ENCODE measurements at places on chromosomes 5 and 9. TPM values are rescaled to one million over a fixed set of nuclear protein-coding genes. Genes with fewer than 3 reads are reported as not detected.

Gene PAM
- total RNA-seq, result 19.2 TPM

- DNase-seq, result peak; percentile 63
These were observed 473.5 kb downstream of the MAT2B start for GRCh38 chr5:163978897-163979296.

Gene TAL2
- total RNA-seq, result 4.1 TPM

DNA sequence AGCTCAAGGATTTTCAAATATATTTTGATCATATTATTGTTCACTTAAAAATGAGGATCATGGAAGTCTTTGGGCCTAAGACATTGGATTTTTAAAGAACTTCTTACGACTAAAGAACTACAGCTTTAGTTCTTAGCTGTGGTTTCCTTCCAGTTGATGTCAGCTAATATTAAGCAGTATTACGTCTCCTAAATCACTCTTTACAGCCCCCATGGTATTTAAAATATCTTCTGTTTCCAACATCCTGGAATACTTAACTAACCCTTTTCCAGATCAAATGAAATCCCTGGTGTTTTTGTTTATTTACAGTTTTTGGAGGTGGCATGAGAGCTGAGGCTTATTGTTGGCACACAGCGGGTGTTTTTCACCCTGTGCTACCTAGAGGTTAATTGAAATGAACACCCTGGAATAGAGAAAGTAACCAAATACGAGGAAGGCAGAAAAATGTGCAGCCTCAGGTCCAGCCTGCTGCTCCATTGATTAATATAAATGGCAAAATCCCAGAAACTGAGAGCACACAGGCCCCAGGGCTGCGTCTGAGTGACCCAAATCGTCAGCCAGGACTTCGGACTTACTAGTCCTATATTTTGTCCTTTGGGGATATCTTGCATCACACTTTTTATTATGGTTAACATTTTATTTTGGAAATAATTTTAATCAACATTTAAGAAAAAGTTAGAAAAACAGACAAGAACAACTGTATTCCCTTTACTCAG, 52.3 kb upstream of the ICE1 start:
- no peak for DNase-seq

- DNase-seq, result no peak
These were observed 100.8 kb upstream of the CD180 start for GRCh38 chr5:67297376-67297775.

Gene CBY3
- not detected for total RNA-seq

DNA sequence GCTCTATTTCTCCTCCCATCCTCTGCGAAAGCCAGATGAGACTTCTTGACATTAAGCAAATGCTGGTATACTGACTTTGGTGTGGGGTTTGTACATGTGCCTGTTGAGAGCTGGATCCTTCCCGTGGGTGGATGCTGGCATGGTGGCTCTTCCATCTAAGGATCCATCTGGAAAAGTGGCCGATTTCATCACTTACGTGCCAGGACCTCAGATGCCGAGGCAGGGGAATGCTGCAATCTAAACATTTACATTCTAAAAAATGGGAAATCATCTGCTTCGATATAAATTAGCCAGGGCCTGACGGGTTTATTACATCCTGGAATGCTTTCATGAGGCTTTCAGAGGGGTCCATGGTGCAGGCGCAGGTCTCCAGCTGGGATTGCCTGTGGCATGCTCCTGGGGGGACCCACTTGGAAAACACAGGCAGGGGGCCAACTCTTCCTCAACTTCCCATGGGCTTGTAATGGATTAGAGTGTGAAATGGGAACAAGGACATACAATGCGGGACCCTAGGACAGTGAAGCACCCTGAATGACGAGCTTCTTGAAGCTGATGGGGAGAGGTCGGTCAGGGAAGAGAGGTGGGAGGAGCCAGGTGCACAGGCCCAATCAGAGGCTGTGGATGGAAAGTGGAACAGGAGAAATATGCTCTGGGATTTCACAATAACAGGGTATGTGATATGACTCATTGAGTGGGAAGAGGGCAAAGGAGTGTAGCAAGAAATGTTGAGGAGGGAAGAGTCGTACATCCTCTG, 105.5 kb upstream of the PITX1 start:
- DNase-seq, result no peak

Gene PHYHD1
- total RNA-seq, result not detected

- DNase-seq, result peak; percentile 71
These were observed 77.9 kb downstream of the HMCN2 start for GRCh38 chr9:130343445-130343918.

GRCh38 chr9:134282138-134282650, 44.1 kb upstream of the RXRA start:
- DNase-seq, result no peak

DNA sequence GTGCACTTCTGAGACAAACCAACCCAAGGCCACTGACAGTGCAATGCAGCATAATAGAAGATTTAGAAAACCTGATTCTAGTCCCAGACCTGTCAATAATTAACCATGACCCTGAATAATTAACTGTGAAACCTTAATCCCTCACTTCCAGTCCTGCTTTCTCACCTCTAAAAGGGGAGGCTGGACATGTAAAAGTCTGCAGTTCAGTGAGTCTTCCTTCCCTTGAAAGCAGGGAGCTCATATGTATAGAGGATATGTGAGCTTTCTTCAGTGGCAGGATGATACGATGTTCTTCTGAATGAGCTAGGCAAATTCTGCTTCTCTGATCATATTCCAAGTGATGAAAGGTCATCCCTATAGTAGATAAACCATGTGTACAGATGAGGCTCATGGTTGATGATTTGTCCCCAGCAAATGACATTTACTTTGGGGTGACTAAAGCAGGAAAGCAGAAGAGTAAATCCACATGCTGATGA, 2.9 kb downstream of the KCNV2 start:
- DNase-seq, result no peak

GRCh38 chr5:14834584-14835550, 36.7 kb downstream of the ANKH start:
- no peak for DNase-seq

DNA sequence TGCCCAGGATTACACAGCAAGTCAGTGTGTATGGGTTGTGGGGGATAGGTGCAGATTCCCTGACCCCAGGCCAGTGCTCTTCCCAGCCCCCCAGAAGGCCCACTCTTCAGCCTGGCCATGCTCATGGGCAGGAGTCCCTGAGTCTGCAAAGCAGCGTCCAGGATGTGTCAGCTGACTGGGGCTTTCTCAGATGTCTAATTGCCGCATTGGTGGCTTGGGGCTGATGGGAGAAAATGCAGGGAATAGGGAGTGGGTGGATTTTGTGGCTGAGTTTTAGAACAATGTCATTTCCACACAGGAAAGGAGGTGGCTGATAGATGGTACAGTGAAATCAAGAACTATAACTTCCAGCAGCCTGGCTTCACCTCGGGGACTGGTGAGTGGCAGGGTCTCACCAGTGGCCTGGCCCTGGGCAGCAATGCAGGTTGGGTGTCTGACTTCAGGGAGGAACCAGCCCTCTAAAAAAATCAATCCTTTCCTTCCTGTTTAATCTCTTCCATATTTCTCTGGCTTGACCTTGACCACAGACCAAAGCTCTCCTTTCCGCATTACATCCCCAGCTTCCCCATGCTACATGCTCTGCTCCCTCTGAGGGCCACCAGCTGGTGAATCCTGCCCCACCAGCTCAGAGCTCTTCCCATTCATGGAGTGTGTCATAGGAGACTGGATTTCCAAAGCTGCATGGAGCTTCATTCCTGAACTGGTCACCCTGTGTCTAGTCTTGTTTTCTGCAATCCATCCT, 14.2 kb downstream of the GLIPR2 start:
- DNase-seq, result no peak

Gene PHAX
- 26.1 TPM for total RNA-seq

Gene MEF2C
- total RNA-seq, result 171 TPM

Gene SCGB3A2
- not detected for total RNA-seq

GRCh38 chr9:130499804-130500263, 55.1 kb downstream of the ASS1 start:
- no peak for DNase-seq

- DNase-seq, result no peak
These were observed 296.1 kb upstream of the DMAC1 start for GRCh38 chr9:8095672-8096086.

- no peak for DNase-seq
These were observed 1024.2 kb downstream of the CDH9 start for GRCh38 chr5:26014206-26014605.

Gene JAKMIP2
- total RNA-seq, result 58.7 TPM

Gene IL4
- not detected for total RNA-seq

GRCh38 chr5:104084896-104085295, 522.3 kb upstream of the NUDT12 start:
- no peak for DNase-seq

DNA sequence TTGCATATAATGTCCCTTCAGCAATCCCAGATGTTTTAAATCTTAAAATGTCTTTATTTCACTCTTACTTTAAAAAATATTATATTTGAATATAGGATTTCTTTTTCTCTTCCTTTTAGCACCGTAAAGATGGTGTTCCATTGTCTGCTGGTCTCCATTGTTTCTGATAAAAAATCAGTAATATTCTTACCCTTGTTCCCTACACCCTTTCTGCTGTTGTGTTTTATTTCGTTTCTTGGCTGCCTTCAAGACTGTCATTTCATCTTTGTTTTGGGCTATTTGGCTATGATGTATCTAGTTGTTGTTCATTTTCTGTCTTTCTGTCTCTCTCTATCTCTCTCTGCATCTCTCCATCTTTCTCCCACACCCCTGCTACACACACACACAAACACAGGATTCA, 197.9 kb downstream of the IRX2 start:
- no peak for DNase-seq

GRCh38 chr9:75230469-75230868, 142.2 kb downstream of the OSTF1 start:
- DNase-seq, result no peak

Gene FBN2
- total RNA-seq, result not detected

- peak; percentile 73 for DNase-seq
These were observed 134.5 kb upstream of the FSTL4 start for GRCh38 chr5:133746834-133747233.

DNA sequence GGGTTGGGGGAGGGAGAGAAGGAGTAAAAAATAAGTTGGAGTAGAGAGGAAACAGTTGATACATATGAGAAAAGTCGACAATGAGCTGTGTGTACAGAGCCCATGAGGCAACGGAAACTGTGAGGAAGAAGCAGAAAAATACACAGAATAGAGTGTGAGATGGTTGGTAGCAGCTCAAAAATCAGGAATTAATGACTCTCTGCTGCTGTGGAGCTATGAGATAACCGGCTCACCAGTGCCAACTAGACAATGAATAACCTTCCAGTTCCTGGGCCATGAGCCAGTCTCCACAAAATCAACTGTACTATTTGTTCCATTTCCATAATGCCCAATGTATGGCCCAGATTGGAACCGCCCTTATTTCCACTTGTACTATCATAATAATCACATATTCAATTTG, 53.1 kb upstream of the NREP start:
- DNase-seq, result no peak

Gene C9
- not detected for total RNA-seq

Gene IL9
- not detected for total RNA-seq

Gene RABGAP1
- 85.1 TPM for total RNA-seq

DNA sequence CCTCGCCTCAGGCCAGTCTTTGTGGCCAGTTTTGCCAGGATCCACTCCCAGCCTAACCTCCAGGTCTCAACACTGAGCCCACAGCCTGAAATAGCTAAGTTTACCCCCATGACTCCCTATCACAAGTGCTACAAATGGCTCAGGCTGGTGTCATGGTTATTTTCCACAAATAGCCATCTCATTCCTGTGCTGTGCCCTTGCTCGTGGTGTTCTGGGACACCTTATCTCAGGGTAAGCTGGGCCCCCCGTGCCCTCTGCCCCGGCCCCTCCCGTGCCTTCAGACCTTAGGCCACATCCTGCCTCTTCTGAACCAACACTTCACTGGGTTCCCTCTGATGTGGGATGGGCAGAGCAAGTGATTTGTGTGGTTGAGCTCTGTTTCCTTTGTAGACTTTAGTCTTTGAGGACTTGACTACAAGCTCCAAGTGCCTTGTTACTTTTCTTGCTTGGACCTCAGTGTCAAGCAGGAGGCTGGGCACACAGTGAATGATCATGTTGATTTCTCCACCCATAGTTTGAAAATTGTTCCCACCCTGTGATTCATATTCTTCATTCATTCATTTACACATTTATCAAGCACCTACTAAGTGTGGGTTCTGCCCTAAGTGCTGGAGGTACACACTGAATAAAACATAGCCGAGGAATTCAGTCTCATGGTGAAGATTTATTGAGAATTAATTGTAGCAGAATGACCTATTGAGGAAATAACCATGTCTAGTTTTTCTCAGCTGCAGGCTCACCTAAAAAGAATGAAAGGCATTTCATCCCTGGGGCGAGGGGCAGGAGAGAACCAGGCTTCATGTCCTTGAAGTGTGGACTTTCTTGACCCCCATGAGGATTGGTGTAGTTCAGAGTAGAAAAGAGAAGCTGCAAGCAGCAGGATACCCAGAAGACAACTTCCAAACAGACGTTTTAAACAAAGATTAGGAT, 84.5 kb upstream of the CTNNA1 start:
- DNase-seq, result no peak

Gene KLF9
- total RNA-seq, result not detected

Gene ERMP1
- total RNA-seq, result 27.4 TPM

Gene MSANTD3
- total RNA-seq, result 41.3 TPM

GRCh38 chr9:135805422-135806022, 101.8 kb downstream of the CAMSAP1 start:
- DNase-seq, result no peak

DNA sequence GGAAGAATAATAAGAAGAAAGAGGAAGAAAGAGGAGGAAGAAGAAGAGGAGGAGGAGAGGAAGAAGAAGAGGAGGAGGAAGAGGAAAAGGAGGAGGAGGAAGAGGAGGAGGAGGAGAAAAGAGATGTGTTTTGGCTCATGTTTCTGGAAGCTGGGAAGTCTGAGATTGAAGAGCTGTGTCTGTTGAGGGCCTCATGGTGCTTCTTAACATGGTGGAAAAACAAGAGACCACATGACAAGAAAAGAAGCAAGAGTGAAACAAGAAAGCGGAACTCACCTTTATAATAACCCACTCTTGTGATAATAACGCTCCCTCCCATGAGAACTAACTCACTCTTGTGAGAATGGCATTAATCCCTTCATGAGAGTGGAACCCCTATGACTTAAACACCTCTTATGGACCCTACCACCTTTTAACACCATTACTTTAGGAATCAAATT, 36.1 kb upstream of the RANBP6 start:
- peak; percentile 92 for DNase-seq

- DNase-seq, result no peak
These were observed 54.1 kb downstream of the SH3GL2 start for GRCh38 chr9:17632994-17633393.

Gene NSG2
- total RNA-seq, result not detected

GRCh38 chr9:109258481-109259302, 62.2 kb downstream of the EPB41L4B start:
- DNase-seq, result no peak

DNA sequence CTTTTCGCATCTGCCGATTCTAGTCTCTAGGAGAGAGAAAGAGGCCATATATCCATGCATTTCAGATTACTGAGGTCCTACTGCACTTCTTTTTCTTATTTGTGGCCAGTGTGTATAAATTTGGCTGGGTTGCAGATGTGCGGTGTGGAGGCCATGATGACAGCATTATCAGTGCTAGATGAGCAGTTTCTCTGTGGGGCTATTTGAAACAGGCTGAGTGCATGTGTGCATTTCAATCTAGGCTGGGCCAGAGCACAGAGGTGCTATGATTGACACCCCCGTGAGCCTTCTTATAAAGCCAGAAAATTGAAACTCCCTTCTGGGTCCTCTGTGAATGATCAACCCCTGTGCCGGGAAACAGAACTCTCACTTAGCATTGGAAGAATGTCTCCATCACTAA, 70.0 kb downstream of the TMEM252 start:
- no peak for DNase-seq

Gene CAPSL
- not detected for total RNA-seq
